ENCODE measurements at places on chromosomes 6 and 20. TPM values are rescaled to one million over a fixed set of nuclear protein-coding genes. Genes with fewer than 3 reads are reported as not detected.

IMPG1 gene
- total RNA-seq, result not detected

C20orf141 gene
- total RNA-seq, result not detected

DNA sequence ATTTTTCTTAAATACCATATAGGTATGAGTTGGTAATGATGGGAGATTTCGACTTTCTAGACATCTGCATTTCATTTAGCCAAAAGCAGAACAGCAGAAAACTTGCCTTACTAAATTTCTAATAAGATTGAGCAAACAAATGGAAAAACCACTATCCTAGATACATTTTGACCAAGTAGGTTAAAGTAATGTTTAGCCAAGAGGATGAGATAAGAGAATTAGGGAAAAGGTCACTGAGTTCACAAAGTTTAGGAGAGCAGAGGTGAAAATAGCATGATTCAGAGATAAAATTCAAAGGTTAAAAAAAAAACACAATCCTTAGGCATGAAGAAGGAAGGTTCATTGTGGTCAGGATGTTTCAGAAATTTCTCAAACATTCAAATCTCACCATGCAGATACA lies 450.3 kb downstream of the CD83 start:
- no peak for DNase-seq

- DNase-seq, result no peak
Observed at GRCh38 chr20:56098981-56099500, 93.7 kb upstream of the CBLN4 start.

RBPJL gene
- total RNA-seq, result not detected

DNA sequence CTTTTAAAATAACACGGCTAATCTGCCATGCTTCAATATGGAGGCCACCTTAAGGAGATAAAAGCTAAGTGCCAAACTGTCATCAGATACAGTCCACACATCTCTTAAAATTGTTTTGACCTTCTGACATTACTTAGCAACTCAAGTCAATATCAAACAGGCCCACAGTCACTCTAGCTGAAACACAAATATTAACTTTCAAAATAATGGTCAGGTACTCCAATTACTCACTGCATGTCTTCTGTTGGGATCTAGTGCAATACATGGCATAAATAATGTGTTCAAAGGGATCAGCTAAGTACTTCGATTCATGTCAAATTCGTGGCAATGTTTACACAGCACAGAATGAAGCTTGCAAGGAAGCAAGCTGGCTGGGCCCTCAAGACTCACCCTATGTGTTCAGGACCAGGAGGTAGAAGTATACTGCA lies 133.9 kb upstream of the BEND6 start:
- no peak for DNase-seq

FOXS1 gene
- not detected for total RNA-seq

HLA-DRB5 gene
- total RNA-seq, result 0.82 TPM

DNA sequence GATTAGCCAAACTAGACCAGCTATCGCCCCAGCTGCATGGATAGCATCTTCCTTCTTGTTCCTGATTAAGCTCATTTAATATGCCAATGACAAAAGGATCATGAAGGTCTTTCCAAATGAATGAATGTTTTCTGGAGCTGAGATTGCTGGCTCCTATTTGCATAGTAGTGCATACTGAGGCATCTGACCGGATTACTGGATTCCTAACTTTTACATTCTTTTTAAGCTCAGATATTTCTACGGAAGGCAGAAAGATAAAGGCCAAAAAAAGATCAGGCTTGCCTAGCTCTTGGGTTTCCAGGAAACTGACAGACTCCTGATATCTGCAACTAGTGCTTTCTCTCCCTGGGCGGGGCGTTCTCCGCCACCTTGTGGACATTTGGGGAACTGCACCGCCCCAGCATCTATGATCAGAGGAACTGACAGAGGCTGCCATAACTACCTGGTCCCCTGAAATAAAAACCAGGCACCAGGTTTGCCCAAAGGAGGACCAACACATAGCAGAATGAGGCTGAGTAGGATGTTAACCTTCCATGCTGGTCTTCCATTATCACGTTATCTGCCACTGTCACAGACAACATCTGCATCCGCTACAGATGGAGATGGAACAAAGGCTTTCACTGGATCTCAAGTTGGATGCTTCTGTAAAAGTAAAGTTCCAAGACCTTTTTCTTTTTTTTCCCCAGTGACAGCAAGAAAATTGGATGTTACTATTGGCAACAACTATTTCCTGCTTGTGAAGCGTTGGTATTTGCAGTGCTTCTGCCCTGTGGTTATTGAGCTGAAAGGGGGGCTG lies 33.2 kb downstream of the NT5E start:
- DNase-seq, result peak; percentile 65

ACSS2 gene
- 7.2 TPM for total RNA-seq

- no peak for DNase-seq
Observed at GRCh38 chr20:19826179-19826914, 68.3 kb downstream of the RIN2 start.

DNA sequence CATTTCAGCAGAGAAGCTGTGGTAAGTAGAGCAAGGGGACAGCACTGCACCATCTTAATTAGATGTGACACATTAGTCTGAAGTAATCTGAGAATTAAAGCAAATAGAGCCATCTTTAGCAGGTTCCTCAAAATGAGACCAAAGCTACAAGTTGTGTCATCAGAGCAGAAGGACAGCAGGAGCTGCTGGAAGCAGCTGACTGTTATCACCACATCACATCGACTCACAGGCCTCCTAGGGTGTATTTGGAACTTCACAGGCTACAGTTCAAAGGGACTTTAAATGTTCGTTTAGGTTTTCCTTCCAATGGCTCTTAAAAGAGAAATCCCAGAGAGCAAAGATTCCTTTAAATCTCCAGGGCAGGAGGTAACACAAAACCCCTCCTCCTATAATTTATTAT lies 69.5 kb downstream of the LCA5 start:
- DNase-seq, result no peak

- no peak for DNase-seq
Observed at GRCh38 chr6:5599127-5599526, 337.8 kb downstream of the FARS2 start.

NRSN1 gene
- total RNA-seq, result not detected

LRRC73 gene
- total RNA-seq, result 0.11 TPM

GINS1 gene
- 26.0 TPM for total RNA-seq

DNA sequence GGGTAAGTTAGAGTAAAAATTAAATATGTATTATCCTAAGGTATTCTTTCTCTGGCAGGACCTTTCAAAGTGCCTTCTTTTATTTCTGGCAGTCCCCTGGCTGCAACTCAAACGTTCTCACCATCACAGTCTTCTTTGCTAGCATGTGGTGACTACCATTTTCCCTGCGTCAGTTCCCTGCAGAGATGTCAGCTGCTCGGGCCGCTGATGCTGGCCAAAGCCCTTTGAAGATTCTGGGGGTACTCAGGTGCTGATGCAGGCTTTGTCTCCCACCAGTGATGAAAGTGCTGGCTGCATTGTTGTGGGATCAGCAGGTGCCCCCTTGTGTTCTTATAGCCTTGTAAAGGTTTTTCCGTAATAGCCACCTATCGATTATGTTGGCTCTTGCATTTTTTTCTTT lies 140.1 kb downstream of the BTBD3 start:
- DNase-seq, result no peak

GRCh38 chr6:41283600-41283999 lies 2.9 kb downstream of the TREM1 start:
- DNase-seq, result no peak

DYNLT2 gene
- 1.9 TPM for total RNA-seq

- no peak for DNase-seq
Observed at GRCh38 chr6:169046021-169046420, 207.6 kb downstream of the THBS2 start.

DNA sequence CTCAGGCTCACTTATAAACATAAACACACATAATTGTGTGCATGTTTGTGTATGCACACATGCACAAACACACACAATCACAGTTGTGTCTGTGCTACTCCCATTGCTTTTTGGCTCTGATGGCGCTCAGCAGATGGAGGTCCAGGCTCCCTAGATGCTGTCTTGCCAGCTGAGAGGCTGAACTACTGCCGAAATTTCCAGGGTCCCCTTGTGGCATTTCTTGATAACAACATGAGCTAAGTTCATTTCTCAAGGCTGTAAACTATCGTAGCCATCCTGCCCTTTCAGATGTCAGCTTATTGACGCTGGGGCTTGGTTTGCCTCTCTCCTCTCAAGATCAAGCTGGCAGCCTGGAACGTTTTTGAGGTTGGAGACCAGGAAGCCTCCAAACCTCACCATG lies 313.9 kb upstream of the RNF24 start:
- no peak for DNase-seq

GRCh38 chr20:56458206-56458821 lies 10.1 kb upstream of the RTF2 start:
- no peak for DNase-seq

GRCh38 chr6:68238097-68238601 lies 396.9 kb upstream of the ADGRB3 start:
- no peak for DNase-seq

SLC12A5 gene
- not detected for total RNA-seq

PAK1IP1 gene
- total RNA-seq, result 57.1 TPM
